NCI-H2081 (cell line): ENCODE measurements at places on chromosomes 13 and 19.

DNA sequence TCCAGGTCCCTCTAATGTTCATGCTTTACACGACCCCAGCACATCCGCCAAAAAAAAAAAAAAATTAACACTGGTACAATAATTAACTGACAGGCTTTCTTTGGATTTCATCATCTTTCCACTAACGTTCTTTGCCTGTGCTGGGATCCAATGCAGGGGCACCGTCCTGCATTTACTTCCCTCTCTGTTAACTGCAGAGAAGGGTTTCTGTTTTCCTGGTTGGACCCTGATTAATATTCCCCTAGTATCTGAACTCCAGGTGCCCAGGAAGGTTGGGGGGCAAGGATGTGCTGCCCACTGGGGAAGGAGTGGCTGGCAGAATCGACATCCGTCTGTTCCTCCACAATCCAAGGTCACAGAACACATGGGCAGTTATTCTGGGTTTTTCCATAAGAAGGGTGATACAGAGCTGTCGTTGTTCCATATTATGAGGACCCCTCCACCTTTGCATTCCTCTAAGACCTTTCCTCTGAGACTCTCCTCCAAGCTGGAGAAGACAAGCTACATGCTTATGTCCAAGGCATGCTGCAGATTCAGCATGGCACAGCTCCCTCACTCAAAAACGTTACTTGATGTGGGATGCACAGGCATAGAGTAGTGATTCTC lies 4.5 kb upstream of the LAIR1 start:
- DNase-seq: no peak

GRCh38 chr13:46202966-46203365 lies 8.8 kb upstream of the LRRC63 start:
- no peak for DNase-seq

DNA sequence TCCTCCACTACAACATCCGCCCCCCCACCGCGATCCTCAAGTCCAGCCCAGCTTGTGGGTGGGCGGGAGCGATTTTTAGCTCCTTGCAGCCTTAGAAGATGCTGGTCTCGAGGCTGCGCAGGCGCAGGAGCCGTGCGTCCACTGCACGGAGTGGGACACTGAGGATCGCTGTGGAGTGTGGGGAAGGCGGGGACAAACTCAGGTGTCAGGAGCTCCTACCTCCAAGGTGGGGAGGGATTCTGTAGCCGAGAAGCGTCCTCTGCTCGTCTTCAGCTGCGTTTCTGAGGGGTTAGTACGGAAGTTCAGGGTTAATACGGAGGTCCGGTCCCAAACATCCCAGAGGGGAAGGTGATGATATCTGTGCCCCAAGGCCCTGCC lies at the start of gene RTBDN:
Gene RTBDN, minus strand, starts transcription at position 14 of the 378 bp plus-strand sequence. CDS start 4,600 bp downstream, outside the sequence.
- no peak for DNase-seq

GRCh38 chr13:106212386-106213010 lies 323.0 kb downstream of the EFNB2 start:
- no peak for DNase-seq

DNA sequence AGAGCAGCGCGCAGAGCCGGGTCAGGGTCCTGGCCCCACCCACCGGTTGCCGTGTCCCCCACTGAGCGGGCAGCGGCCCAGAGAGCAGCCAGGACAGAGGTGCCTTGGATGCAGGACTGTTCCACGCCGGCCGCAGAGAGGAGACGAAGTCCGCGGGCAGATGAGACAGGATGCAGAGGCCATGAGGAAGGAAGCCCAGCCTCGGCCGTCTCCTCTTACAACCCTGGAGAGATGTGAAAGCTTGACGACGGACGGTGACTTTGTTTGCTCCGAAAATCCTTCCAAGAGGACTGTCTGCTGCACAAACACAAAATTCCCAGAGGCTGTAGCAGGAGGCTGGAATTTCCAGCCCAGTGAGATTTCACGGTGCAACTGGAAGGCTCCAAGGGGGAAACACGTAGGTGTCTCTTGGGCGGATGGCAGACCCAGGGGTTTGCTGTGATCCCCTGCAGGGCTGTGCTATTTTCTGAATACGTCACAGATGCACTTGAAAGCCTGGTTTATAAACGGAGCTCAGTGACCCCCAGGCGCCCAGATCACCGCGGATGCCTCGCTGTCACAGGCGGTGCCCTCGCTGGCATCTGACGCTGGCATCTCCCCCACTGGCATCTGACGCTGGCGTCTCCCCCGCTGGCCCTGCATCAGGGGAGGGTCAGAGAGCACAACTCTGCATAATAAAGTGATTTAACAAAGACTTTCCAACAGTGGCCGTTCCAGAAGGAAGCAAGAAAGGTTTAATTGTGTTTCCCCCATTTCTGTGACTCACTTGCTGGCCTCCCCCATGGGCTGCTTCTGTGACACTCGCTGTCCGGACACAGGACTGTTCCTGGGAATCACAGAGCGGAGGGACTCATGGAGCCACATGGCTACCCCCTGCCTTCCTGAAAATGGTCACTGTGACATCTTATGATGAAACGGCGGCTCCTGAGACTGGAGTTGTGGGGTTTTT lies 62.0 kb upstream of the C13orf46 start:
- DNase-seq: no peak
